Stimulated activated CD8-positive, alpha-beta memory T cell treated with anti-CD3 and anti-CD28 coated beads, Interleukin-2, amount 100 ng/mL, for 1 hour (primary cell): ENCODE measurements at places on chromosomes 2 and 18.

DNA sequence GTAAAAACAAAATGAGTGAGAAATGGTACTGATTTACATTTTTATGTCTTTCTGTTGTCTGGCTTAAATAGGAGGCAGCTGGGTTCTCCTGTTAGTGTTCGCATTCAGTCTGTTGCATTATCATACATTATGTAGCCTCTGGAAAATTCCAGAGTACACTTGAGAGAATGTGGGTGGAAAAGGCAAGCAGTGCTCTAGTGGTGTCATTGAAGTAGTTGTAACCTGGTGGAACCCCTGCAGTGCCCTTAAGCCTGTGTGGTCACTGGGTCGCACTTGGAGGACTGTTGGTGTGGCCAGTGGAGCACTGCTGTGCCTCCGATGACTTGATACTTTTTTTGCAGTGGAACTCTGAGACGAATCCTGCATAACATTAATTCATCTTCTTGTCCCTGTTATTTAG, 52.4 kb downstream of the USP14 start:
- DNase-seq, result no peak

DNA sequence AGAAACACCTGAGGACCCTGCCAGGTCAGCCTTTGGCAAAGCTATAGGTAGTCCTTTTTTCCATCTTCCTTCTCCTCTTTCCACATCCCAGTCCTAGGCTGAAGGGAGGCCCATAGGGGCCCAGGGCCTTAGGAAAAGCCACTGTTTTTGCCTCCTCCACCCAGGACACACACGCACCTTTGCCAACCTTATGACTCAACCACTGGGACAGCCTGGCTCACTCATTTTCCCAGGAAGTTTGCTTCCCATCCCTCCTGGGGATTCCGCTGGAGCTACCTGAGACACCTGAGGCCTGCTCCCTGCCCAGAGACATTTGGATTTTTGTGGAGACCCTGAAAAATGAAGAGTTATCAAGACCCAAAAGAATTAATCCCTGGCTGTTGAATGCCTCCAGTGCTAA, 273.4 kb upstream of the SIX2 start:
- no peak for DNase-seq

- no peak for DNase-seq
Measured at GRCh38 chr2:209501579-209501978, 77.7 kb downstream of the MAP2 start.

DNA sequence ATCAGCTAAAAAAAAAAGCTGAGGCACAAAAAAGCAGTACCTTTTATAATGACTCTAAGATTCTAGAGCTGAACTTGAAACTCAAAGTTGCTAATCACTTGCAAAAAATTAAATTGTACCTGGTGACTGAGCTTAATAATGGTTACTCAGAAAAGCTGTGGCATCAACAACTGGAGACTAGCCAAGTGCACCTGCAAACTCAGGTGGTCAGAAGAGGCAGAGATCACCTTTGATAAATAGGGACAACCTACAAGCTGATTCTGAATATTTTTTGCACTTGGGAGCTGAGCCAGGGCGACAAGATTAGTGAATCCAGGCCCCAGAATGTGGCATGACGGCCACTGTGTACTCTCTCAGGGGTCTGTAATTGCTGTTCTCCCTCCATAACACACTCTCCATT, 3.0 kb downstream of the ABHD3 start:
- no peak for DNase-seq

DNA sequence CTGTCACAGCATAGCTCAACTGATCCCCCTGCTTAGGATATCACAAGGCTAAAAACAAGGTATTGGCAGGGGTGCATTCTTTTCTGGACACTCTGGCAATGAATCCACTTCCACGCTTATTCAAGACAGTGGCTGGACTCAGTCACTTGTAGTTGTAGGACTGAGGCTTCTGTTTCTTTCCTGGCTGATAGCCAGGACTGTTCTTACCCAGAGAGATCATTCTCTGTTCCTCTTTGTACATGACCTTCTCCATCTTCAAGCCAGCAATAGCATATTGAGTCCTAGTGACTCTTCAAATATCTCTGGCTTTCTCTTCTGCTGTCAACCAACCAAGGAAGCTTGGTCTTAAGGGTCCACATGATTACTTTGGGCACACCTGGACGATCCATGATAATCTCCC, 241.3 kb downstream of the RBM43 start:
- DNase-seq, result no peak

DNA sequence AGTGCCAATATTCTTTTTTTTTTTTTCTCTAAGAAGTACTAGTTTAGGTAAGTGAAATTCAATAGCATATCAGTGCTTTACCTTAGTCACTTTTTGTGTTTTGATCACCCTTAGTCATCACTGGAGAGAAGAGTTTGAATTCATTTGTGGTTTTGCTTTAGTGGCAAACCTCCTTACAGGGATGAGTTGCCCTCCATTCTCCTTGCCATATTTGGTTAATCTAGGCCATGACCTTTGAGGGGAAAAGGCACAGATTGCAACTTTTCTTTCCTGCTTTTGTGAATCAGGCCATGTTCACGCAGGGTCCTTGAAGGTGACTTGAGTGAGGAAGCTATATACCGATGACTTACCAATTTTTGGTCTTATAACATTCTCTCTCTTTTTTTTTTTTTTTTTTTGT, 34.4 kb downstream of the PLEKHA3 start:
- no peak for DNase-seq

GRCh38 chr2:197804758-197805714, 643 bp downstream of the PLCL1 start:
- no peak for DNase-seq

GRCh38 chr2:60028849-60029565, 524.4 kb downstream of the BCL11A start:
- no peak for DNase-seq

- peak; percentile 4 for DNase-seq
Measured at GRCh38 chr2:70851704-70852103, 16.1 kb upstream of the CD207 start.

DNA sequence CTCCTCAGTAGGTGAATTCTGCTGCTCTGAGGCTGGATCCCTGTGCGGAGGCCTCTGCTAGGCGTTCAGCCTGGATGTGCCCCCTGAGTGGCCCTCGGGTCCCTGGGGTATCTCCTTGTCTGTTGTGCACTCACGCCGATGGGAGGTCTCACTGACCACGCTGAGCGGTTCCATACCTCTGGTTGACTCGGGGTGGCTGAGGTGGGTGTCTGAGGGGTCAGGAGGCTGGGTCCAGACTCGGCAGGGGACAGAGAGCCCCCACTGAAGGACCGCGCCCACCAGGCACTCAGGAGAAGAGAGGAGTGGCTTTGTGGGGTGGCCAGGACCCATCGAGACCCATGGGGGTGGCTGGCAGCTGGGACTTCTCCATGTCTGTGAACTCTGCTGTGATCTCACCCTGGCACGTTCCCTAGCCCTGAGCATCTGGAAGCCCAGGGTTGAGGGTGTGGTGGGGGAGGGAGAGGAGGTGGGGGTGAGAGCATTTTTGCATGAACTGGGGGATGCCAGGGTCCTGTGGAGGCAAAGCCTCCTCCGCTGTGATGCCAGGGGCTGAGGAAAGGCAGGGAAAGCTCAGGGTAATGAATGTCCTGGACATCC, 53.7 kb downstream of the TWIST2 start:
- no peak for DNase-seq

DNA sequence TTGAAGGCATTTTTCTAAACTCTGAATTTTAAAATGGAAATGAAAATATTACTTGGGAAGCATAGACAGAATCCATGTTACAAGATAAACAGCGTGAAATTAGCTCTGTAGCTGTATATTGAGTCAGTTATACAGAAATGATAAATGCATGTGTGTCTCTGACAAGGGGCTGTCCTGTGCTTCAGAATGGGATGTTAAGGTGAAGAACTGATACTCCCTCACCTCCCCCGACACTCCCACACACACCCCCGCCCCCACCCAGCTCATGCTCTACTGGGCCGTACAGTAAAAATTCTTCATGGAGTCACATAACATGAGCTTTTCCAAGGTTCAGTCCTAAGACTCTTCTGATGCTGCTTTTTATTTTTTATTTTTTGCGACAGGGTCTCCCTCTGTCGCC, 869 bp upstream of the THUMPD2 start:
- no peak for DNase-seq

GRCh38 chr2:132503701-132504100, 87.1 kb downstream of the GPR39 start:
- no peak for DNase-seq

GRCh38 chr2:27672723-27673486, 9.2 kb downstream of the SLC4A1AP start:
- no peak for DNase-seq

DNA sequence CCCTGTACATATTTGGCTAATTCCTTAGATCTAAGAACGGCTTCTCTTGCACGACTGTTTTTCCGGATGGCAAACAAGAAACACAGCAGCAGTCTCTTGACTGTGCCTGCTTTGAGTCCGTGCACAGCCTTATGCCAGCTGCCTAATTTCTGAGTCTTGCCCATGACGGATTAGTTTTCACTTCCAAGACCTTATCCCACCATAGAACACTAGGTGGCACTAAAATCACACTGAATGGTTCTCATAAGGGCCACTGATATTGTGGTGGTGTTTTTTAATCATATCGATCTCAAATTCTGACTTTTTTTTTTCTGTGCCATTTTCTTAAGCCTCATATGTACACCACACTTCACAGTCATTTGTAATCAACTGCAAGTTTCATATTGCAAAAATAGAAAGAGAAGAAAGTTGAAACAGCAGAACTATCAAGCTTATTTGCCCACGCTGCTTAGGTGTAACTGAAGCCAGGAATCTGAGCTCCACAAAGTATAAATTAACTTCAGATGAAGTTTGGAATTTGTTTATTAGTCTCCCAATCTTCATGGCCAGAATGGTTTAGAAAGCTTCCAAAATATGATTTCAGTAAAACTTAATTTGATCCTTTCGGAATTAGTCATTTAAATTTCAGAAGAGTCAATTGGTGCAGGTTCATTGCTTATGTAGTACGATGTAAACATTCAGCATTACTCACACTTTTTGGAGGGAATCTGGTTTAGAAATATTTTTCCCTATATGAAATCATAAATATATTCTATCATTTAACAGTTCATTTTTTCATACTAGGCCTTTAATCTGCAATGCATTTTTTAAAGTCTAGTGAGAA, 45.5 kb upstream of the SCN7A start:
- no peak for DNase-seq

DNA sequence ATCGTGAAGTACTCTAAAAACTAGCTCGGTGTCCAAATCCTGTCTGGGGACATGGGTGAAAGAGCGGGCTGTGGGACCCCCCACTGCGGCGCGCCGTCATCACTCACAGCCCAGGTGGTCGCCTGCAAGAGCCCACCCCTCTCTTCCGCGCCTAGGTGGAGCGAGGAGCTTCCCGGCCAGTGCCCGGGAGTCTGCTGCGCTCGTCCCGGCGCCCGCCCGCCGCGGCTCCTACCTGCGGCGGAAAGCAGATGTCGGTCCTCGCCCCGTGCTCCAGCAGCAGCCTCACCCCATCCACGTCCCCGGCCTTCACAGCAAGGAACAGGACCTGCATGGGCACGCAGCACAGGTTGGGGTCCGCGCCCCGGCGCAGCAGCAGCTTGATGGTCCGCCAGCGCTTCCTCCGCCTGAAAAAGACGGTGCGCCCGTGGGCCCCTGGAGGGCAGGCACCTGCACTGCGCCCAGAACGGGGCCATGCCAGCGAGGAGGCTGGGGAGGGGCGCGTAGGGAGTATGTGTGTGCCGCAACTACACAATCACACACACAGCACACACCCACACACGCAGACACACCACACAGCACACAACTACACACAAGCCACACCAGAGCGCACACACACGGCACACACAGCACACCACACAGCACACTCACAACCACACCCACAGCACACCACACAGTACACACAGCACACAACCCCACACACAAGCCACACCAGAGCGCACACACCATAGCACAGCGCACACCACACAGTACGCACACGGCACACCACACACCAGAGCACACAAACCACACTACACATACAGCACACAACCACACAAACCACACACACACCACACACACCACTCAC, 37.4 kb downstream of the ANKMY1 start:
- no peak for DNase-seq

- no peak for DNase-seq
Measured at GRCh38 chr2:62215306-62216064, 19.6 kb downstream of the B3GNT2 start.

GRCh38 chr18:31801078-31801477, 40.4 kb upstream of the SLC25A52 start:
- no peak for DNase-seq
